ENCODE measurements at places on chromosomes 1 and 21.

DNA sequence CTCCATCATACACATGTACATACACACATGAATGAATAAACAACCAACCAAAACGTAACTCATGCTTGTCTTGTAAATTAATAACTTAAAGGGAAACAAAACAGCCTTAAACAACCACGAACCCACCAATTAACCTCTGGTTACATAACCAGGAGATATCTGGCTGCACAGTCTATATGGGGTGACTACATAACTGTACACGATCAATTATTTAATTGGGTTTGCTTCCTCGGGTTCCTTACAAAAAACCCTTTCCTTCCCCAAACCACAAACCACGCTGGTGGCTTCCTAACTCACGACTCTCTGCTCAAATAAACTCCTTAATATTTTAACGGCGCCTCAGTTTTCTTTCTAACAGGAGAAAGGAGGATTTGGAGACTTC is 744 bp downstream of the ZNF670 start:
- no peak for DNase-seq

DNA sequence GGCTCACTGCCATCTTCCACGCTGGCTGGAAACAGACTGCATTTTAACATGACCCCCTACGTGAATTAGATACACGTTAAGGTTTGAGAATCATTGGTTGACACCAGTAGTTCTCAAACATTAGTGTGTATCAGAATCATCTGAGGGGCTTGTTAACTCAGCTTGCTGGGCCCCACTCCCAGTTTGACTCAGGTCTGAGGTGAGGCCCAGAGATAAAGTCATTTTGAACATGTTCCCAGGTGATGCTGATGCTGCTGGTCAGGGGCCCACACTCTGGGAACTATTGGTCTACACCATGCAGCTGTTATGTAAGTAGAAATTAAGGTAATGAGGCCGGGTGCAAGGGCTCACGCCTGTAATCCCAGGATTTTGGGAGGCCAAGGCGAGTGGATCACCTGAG is 1.3 kb downstream of the LSM10 start:
- DNase-seq = no peak

- DNase-seq = no peak
Measured at GRCh38 chr1:78668427-78668826, 18.8 kb downstream of the IFI44 start.

DNA sequence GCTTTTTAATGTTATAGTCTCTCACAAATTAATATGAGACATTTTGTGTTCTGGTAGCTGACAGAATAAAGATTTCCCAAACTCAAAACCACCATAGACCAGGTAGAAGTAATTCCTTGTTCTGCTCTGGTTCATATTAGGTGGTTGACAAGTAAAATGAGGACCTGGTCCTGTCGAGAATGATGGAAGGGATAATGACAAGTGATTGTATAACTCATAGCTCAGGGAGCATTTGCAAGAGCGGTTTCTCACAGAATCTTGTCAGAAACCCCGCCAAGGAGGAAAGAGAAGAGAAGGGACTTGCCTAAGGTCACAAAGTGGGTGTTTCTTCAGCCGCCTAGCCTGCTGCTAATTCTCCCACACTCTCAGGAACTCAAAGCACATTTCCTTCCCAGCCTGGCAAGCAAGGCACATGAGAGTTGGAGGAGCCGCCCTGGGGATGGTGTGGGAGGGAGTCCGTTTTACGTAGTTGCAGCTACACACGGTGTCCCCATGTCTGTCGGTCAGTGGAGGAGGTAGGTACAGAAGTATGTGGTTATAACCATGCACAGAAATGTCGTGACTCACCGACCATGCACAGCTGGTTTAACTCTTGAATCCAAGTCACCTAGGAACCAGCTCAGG is 46.5 kb downstream of the SAMD13 start:
- no peak for DNase-seq

- DNase-seq = no peak
Measured at GRCh38 chr1:116775116-116775752, 21.0 kb downstream of the CD2 start.

- no peak for DNase-seq
Measured at GRCh38 chr1:202122639-202123335, at the start of gene GPR37L1. Gene GPR37L1 (plus strand): TSS chr1:202122917. CDS start chr1:202122964, 47 bp downstream.

- no peak for DNase-seq
Measured at GRCh38 chr1:185517808-185518419, 200.9 kb upstream of the IVNS1ABP start.

DNA sequence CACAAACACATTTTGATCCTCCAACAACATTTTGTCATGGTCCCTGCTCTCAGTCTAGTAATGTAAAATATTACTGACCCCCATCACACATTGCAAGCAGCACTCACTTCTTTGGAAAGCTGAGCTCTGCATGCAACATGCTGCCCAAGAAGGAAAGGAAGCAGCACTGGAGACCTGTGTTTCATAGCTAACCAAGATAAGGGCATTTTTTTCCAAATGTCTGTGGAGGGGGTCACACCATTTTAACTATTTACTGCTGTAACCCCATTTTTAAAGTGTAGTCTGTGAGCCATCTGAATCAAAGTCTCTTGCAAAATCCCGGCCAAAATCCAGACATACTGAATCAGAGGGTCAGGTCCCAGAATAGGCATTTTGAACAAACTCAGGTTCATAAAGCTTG is 4.5 kb upstream of the RASSF5 start:
- no peak for DNase-seq

GRCh38 chr1:33137800-33138199 is 44.0 kb downstream of the TRIM62 start:
- DNase-seq = peak; percentile 45

- no peak for DNase-seq
Measured at GRCh38 chr1:4375812-4376211, 278.6 kb upstream of the AJAP1 start.

DNA sequence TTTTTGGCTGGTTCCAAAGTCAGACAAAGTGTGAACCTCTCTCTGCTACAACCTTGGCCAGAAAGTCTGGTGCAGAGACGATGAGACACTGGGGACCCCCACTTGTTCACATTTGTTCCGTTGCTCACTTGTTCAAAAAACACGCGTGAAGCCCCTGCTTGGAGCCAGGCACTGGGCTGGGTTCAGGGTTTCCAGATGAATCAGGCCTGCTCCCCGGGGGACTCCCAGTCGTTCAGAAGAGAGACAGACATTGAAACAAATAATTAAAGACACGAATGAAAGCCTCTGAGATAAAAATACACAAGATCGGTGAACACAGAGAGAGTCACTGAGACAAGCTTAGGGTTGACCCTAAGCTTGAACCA is 101.5 kb upstream of the RUNX3 start:
- DNase-seq = peak; percentile 67

- DNase-seq = no peak
Measured at GRCh38 chr1:83958704-83959103, 40.2 kb downstream of the TTLL7 start.

DNA sequence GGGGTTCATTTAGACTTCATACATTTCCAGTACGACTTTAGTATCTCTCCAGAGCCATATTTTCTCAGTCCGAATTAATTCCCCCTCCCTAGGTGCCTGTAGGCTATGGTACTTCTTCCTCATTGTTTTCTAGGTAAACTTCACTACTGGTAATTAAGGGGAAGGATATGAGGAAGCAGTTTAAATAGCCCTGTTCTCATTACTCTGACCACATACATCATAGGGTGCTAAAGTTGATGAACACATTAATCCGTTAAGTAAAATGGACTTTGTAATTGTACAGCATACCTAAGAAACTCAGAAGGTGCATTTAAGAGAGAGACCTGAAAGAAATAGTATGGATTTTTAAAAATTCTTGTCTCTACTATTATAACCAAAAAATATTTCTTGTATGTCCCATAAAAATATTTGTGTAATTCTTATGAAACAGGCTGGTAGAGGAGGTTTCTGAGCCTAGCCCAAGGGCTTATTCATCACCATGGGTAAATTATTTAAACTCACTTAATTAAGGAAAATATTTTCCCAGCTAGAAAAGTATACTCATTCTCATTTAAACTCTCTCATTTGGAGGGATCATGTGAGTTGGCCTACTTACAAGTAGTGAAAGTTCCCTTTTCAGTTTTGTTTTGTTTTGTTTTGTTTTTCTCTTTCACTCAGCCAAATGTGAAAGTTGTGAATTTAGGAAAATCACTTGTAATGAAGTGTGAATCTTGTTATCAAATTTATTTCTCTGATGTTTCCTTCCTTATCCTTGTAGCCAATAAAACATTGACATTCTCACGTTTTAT is 2.0 kb downstream of the PRMT6 start:
- DNase-seq = no peak

GRCh38 chr1:41728403-41729202 is 190.1 kb downstream of the HIVEP3 start:
- peak; percentile 41 for DNase-seq

DNA sequence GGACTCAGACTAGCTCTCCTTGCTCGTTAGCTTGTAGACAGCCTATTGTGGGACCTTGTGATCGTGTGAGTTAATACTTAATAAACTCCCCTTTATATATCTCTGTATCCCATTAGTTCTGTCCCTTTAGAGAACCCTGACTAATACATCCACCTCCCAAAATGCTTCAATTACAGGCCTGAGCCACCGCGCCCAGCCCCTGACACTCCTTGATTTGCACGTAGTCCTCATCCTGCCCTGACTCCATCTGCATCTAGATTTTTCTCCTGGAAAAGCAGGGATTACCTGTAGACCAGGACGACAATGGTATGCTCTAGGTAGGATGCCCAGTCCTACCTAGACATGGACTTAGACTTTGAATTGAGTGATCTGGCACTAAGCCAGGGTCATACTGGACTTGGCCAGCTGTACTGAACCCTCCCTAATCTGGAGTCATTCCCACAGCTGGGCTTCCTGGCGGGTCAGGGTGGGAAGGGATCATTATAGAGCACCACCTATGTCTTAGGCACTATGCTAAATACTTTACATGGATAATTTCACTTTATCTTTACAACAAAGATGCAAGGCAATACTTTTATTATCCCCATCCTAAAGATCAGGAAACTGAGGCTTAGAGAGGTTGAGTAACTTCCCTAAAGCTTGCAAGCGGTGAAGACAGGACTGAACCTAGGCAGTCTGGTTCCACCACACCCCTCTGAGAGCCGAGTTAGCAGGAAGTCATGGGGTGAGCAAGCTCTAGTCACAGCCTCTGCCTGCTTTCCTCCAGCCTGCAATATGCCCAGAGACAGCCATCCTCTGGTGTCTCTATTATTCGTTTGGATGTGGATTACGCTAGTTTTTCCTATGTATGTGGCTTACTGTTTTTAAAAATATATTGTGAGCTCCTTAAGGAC is 89.4 kb downstream of the DTL start:
- no peak for DNase-seq

- no peak for DNase-seq
Measured at GRCh38 chr21:38376235-38376634, 119.4 kb downstream of the KCNJ15 start.

- DNase-seq = no peak
Measured at GRCh38 chr1:202579806-202580205, 130.4 kb downstream of the SYT2 start.

- DNase-seq = no peak
Measured at GRCh38 chr1:207670192-207670591, 25.3 kb downstream of the CR1L start.

DNA sequence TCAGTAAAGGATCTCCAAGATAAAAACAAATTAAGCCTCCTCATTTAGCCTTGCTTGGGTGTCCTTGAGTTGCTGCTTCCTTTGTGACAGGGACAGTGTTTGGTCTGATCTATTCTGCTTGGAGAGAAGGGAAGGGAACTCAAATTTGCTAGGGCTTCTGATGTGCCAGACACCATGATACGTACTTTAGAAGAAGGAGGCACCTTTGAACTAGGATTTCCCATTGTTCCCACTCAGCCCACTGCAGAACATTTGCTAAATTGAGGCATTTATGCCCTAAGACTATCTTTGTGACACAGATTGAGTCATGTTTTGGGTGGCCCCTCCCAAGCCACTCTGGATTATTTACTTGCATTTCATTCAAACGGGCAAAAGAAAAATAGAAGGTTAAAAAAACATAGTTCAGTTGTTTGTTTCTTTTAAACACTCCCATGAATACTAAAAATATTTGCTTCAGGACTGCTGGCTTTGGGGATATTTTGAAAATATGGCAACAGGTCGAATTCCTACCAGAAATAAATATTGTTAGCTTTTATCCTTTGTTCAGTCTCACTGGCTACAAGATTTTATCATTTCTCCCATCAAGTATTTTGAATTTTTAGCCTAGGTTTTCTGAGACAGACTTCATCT is 81.9 kb upstream of the WLS start:
- no peak for DNase-seq

GRCh38 chr1:162710345-162710744 is 78.1 kb downstream of the DDR2 start:
- DNase-seq = no peak

GRCh38 chr1:18962121-18962721 is 5.7 kb upstream of the IFFO2 start:
- DNase-seq = no peak

GRCh38 chr1:145878724-145879123 is 6.9 kb downstream of the ANKRD35 start:
- no peak for DNase-seq

- no peak for DNase-seq
Measured at GRCh38 chr1:39943471-39944290, 11.3 kb upstream of the MFSD2A start.

- no peak for DNase-seq
Measured at GRCh38 chr1:27015260-27015659, 2.6 kb upstream of the TENT5B start.

DNA sequence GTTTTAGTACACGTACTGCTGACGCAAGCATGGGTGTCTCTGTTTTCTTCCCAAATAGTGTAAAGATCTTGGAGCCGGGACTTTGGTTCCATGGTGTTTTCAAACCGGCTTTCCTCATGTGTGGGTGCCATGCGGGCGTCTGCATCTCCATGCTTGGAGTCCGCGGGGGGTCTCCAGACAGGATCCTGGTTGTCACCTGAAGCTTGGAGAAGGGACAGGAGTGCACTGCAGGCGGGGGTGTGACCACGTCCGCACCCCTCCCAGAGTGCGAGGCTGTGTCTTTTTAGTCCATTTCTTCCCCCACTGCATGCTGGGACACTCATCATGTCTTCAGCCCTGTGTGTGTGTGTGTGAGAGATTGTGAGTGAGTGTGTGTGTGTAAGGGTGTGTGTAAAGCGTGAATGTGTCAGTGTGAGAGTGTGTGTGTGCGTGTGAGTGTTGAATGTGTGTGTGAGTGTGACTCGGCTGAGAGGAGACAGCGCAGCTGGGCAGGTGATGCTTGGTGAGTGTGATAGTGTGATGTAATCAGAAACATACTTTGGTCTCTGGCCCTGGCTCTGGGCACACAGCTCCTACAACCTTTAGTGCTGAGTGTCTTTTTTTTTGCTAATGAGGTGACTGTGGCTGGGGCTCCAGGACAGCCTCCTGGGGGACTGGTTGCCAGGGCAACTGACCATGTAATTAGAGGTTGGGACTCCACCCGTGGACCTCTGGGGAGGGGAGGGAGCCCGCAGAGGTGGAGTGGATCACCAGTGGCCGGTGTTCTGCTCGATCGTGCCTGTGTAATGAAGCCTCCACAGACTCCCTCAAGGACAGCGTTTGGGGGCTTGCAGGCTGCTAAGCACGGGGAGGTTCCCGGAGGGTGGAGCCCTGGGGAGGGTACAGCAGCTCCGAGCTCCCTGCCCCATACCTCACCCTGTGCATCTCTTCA is 55.1 kb downstream of the AGPAT3 start:
- DNase-seq = no peak

DNA sequence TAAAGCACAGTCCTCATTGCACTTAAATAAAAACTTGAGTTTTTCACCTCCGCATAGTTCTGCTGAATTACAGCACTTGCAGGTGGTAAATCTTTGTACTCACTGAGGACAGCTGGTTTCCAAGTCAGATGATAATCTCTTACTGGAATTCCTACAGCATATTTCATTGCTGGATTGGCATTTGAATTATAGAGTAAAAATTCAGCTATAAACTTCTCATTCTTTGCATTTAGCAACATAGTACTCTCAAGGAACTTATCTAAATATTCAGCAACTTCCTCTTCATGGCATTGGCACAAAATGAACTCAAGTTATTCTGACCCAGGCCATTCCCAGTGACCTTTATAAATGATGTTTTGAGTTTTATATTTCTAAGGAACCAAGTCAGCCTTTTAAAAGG is 23.4 kb downstream of the GORAB start:
- DNase-seq = no peak
